ENCODE measurements at places on chromosomes 1 and 21.

GRCh38 chr1:210233216-210233494 is 559 bp downstream of the SERTAD4 start:
- no peak for DNase-seq

GRCh38 chr1:245798349-245798711 is 643.5 kb downstream of the KIF26B start:
- no peak for DNase-seq

GRCh38 chr1:244920911-244921761 is 56.8 kb upstream of the HNRNPU start:
- DNase-seq = no peak

DNA sequence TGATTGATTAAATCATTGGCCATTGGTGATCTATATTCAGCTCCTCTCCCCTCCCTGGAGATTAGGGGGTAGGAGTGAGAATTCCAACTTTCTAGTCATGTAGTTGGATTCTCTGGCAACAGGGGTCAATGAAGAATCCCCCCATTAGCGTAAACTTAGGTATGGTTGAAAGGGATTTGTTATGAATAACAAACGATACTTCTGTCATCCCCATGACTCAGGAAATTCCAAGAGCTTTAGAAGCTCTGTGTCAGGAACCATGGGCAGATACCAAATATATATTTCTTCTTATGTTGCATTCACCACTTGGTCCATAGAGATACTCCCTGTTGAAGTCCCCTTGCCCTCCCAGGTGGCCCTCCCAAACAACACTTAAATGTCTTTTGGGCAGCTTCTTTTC is 124.5 kb downstream of the DNM3 start:
- DNase-seq = no peak

- DNase-seq = no peak
These were observed 1458.8 kb downstream of the MRPL39 start for GRCh38 chr21:24148461-24148860.

DNA sequence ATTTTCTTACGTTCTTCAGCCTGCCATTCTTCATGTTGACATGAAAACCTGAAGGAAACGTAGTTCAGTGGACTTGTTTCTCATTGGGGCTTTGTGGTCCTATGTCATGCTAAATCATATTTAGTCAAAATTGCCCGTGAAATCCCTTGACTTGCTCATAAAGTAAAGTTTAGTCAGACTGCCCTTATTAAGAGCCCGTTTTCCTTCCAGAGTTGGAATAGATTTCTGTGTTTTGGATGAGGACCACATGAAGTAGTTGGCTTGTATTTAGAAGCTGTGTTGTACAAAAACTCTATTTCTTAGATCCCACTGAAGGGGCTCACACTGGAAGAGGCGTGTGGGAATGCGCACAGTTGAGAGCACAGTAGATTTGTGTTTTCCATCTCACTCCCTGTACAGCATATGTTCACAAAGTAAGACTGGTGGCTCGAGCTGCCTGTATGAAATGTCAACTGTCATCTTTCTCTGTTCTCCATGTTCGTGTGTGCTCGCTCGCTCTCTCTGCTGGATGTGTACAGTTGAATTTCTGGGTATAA is 42.4 kb downstream of the CAMTA1 start:
- DNase-seq = no peak

DNA sequence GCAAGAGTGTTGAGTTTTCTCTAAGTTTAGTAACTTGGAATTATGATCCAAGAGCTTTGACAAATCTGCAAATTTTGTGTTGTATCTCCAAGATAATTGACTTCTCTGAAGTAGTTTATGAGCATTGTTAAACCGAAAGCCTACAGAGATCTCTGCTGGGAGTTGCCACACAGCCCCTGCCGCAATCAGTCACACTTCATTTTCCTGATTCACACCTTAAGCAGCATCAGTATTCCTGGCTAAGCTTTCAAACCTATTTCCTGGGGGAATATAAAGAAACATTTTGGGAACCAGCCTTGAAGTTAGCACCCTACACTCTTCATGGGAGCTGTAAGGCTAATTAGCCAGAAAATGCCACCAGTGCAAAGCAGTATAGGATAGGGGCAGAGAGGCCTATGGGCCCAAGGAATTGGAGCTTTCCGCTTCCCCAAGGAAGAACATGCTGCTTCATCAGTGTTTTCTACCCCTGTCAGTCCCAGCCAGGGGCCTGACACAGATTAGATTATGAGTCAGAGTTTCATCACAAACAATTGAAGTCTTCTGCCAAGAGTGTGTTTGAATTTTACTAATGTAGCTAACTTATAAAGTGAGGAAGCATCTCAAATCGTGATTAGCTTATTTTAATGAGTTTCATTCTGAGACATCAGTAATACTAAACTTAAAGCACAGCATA is 23.2 kb upstream of the CACYBP start:
- DNase-seq = no peak

- no peak for DNase-seq
These were observed 2.4 kb downstream of the DMRTA2 start for GRCh38 chr1:50420689-50421365.

DNA sequence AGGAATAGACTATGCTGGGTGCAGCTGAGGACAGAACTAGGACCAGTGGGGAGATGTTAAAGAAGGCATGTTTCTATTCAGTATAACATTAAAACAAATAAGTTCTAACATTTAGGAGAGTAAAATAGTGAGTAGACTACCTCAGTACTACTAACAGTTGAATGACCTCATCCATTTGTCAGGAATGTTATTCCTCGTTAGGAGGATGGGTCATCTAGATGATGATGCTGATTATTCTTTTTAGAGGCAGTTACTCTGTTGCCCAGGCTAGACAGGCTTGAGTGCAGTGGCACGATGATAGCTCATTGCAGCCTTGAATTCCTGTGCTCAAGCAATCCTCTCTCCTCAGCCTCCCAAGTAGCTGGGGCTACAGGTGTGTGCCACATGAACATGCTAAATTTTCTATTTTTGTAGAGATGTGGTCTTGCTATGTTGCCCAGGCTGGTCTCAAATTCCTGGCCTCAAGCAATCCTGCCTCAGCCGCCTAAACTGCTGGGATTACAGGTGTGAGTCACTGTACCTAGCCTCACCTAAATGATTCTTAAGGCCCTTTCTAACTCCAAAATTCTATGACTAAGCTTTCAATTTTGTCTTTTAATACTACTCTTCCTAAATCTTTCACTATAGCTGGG is 9.3 kb downstream of the EEIG2 start:
- no peak for DNase-seq

GRCh38 chr1:41661428-41662060 is 177.1 kb upstream of the EDN2 start:
- no peak for DNase-seq

DNA sequence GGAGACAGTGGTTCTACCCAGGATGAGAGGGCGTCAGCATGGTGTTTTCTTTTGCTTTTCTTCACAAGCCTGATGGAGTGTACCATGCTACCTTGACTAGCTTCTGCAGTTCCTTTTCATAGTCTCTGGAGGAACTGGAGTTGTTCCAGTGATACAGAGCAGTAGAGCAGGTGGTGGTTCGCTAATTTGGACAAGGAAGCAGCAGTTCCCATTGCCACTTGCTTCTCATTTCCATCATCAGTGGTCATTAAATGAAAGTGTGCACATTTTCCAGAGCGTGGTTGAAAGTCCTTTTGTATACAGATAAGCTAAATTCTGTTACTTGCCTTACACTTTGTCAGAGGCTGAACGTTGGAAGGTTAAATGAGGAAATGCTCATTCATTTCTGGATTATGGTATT is 182.3 kb downstream of the C1orf21 start:
- DNase-seq = no peak

- no peak for DNase-seq
These were observed 125.0 kb downstream of the GPR52 start for GRCh38 chr1:174572771-174573170.

- no peak for DNase-seq
These were observed 491 bp upstream of the RAP1A start for GRCh38 chr1:111618961-111619634.

DNA sequence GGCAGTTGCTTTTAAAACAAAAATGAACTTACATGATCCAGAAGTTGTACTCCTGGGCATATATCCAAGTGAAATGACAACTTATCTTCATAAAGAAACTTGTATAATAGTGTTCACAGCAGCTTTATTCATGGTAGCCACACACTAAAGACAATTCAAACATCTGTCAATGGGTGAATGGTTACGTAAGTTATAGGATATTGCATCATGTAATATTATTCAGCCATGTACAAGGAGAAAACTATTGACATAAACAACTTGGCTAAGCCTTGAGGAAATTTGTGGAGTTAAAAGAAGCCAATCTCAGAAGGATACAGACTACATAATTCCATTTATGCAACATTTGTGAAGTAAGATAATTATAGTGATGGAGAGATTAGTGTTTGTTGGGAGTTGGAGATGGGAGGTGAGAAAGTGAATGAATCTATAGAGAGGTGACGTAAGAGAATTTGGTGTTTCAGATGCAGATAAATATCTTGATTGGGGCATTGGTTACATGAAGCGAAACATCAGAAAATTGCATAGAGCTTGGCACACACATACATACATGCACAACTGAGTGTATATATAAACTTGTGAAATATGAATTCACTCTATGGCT is 49.9 kb upstream of the GRIK1 start:
- no peak for DNase-seq

DNA sequence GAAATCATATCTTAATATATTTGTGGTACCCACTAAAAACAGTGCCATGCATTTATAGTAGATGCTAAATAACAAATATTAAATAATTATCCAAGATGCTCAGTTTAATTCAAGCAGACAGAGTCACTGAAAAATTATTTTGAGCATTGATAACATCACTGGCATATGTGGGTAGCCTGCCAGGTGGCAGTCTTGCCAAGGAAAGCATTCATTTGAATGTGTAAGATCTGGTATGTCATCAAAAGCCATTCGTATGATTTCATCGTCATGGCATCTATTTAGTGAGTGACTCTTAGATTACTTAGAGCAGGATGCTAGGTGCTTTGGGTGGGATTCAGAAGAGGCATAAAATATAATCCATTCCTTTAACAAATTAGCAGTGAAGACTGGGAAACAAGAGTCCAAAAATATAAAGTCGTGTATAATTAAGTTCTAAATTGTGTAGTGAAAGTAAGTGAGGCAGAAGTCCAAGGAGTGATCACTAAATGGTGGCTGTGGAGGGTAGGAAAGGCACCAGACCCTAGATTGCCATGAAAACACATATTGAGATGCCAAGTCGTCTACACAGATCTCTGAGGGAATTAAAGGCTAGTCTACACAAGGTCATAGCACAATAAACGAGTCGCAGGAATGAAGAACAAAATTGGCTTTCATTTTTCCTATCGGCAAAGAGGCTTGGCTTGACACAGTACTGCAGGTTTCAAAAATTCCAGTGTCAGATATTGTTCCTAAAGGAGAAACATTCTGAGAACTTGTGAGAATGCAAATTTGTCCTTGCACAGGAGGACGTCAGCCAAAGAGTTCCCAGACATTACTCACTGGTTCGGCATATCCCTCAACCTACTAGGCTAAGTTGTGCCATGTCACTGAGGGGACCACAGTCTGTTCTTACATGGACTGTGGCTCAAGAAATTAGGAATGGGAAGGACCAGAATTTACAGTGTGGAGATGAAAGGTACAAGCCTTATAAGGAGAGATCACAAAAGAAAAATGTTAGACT is 130.8 kb downstream of the LYPLAL1 start:
- no peak for DNase-seq

DNA sequence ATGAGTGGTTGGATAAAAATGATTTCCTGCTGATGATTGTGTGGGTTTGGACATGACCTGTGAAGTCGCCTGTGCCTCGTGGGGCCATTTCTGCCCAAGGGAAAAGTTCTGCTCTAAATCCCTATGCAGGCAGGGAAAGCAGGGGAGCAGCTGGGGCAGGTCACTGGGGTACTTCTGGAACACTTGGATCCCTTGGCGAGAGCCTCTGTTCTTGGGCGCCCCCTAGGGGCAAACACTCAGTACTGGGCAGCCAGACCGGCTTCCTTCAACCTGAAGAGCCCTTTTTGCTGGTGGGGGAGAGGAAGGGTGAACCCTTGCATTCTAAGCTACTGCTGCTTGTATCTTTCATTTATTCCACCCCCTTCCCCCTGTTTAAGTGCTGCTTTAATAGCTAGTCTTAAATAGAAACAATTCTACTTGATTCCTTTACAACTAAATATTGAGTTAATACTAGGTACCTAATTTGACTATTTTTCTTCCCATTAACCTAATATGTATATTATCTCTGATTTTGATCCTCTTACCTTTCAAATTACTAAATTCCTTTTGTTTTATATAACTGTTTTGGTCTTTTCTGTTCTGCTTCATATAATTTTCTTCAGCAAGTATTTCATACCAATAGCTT is 5.1 kb upstream of the CLEC20A start:
- DNase-seq = no peak

DNA sequence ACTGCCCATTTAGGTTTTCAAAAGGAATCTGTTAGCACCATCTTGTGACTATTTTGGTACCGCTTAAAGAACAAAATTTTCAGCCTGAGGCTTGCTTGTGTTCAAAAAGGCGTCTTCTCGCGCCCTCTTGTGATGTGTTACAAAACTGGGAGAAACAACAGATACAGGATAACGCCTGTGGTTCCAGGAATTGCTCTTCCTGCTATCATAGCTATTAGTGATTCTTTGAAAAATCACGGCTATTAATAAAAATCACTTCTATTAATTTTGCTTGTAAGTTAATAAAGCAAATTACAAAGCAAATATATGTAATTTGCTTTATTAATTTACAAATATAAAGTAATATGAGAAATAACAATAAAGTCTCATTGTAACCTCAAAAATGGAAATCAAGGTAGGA is 82.2 kb upstream of the ABCD3 start:
- DNase-seq = no peak

- no peak for DNase-seq
These were observed 322.4 kb upstream of the DEPDC1 start for GRCh38 chr1:68819190-68819829.

GRCh38 chr1:26614655-26615411 is 81.0 kb upstream of the ARID1A start:
- no peak for DNase-seq

DNA sequence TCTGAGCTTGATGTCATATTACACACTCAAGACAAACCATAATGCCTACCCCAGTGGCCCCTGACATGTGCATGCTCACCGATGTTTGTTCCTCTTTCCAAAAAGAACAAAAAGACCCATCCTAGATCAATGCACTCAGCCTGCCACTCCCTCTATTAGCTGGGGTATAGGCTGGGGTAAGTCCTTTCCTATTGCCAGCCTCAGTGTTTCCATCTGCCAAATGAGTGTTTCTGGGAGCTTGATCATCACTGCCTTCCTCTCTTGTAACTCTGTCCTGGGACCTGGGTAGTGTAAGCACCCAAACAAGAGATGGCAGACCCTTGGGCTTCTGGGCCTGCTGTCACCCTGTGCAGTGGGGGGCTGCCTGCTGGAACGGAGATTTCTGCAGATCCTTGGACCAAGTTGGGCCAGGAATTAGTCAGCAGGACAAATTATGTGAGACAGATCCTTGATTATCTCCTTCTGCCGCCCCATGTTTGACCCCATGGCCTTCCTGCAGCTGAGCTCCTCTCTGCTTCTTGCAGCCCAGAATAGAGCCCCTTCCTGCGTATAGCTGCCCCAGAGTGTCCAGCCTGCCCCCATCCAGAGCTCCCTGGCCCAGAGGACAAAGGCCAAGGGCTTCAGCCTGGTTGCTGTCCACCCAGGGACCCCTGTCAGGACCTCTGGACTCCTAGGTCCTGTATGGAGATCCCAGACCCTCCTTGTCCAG is 31.5 kb upstream of the LRP8 start:
- no peak for DNase-seq

Data from activated naive CD4-positive, alpha-beta T cell (primary cell).